ENCODE measurements at places on chromosomes 7 and 10.

DNA sequence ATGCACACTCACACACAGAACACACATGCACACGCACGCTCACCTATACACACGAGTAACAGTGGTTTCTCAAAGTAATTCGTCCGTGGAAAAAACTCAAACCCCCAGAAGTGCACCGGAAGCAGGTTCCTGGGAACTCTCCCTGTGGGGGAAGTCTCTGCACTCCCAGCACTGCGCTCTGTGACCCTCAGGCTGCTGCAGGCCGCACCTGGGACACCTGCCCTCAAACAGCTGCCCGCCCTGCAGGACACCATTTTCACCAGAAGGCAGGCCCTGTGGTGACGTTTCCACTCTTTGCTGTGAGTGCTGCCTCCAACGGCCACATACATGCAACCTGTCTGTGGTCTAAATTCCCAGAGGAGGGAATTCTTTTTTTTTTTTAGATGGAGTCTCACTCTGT, 21.3 kb downstream of the YKT6 start:
- DNase-seq, result no peak

- no peak for DNase-seq
Measured at GRCh38 chr7:2635148-2635668, 3.4 kb downstream of the TTYH3 start.

DNA sequence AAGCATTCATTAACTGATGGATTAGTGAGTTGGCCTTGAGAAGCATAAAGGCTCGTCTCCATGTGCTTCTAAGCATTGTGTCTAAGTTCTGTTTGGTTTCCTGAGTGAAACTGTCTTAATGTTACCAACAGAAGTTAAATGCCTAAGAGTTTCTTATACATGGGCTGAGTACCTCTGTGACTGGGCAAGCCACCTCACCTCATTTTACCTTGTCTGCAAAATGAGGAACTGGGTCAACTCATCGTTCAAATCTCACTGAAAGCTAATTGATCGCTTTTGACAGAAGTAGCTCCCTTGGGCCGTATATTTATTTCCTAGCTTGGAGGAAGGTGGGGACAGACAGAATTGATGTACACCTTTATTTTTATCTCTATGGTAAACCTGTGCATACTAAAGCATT, 88.9 kb downstream of the TCF7L2 start:
- DNase-seq, result no peak

DNA sequence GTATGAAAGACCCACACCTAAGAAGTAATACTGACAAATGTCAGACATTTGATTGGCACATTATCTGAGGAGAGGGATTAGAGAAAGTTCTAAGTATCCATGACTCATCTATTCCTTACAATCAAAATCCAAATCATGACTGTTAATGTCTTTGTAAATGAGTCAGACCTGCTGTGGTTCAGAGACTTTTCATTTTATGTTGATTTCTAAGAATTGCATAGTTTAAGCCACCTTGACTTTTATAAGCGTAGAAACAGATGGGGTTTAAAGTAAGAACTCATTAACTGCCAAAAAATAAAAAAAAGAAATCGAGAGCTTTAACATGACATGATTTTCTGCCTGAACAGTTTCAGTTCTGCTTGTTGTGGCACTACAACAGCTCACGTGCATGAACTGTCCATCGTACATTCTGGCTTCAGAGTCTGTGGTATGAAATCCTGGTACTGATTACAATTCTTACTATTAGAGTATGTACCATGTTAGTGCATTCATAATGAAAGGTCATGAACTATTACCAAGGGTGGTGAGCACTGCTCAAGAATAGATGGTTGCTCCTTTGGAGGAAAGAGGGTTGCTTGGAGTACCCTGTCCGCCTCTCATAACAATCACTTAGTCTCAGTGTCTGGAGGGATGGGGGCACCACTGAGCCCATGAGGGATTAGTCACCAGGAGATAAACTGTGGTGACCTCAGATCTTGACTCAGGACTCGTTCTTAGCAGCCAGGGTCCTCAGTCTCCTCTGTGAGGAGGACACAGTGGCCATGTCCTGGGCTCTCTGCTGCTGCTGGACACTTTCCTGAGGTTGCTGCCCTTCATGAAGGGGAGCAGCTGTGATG, 42.2 kb downstream of the ACSM6 start:
- DNase-seq, result no peak

- no peak for DNase-seq
Measured at GRCh38 chr10:118278649-118279048, 63.5 kb downstream of the FAM204A start.

GRCh38 chr7:54881816-54882520, 123.0 kb upstream of the SEC61G start:
- no peak for DNase-seq

DNA sequence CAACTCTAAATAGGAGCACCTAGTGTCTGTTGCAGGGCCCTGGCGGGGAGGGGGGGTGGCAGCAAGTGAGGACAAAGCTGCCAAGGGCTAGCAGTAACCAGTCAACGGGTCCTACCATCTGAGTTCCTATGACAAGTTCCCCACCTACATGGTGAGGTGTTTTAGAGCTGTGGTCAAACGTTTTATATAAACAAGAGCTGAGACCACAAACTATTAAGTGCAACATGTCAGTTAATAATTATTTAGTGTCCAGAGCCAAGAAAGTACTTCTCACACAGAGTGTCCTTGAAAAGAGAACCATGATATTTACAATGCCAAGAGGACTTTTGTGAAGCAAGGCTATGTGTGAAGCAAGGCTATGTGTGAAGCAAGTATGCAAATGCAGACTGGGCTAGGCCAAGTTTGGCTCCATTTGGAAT, 434.7 kb downstream of the TNS3 start:
- no peak for DNase-seq

- no peak for DNase-seq
Measured at GRCh38 chr10:16853201-16853600, 36.0 kb upstream of the RSU1 start.

DNA sequence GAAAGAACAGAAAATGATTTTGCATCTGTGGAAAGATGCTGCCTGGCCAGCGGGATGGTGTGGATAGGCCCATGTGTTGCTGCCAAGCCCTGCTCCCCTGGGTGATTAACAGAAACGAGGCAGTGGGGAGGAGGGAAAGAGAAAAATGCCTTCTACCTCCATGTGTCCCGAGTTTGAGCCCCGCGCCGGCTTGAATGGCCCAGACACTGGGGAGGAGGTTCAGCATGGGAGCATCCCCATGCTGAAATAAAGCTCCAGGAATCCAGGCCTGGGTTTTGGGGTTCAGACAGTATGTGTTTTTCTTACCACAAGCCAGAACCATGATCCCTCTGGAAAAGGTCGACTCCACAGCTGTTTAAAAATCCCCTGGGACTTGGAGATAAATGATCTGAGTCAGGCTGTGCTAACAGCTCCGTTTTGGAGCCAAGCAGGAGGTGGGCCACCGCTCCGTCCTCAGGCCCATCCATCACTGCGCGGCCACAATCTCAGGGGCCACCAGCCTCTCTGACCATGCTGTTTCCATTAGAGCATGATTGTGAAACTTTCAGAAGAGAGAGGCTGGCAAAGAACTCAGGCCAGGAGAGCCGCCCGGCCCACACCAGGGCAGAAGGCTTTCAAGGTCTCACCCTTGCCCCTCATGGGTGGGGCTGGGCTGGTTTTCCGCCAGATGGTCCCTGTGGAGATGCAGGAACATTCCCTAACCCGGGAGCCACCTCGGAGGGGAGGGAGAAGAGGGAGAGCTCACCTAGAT, 299.7 kb downstream of the ZEB1 start:
- no peak for DNase-seq

- no peak for DNase-seq
Measured at GRCh38 chr7:82021713-82022112, 251.9 kb upstream of the HGF start.

DNA sequence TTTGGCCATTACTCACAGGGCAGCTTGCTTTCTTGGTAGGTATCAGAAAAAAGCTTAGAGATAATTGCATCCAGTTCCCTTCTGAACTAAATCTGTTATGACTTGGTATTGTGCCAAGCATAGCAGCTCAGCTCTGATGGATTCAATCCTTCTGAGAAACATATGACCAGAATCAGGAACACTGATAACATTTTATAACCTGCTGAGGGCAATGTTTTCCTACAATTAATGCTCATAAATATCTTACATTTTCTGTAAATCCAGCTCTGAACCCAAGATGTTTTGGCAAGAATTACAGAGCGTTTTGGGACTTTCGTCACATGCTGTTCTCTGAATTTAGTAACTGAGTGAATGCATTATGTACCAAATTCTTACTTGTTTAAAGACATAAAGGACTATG, 167.8 kb downstream of the KIF20B start:
- no peak for DNase-seq

DNA sequence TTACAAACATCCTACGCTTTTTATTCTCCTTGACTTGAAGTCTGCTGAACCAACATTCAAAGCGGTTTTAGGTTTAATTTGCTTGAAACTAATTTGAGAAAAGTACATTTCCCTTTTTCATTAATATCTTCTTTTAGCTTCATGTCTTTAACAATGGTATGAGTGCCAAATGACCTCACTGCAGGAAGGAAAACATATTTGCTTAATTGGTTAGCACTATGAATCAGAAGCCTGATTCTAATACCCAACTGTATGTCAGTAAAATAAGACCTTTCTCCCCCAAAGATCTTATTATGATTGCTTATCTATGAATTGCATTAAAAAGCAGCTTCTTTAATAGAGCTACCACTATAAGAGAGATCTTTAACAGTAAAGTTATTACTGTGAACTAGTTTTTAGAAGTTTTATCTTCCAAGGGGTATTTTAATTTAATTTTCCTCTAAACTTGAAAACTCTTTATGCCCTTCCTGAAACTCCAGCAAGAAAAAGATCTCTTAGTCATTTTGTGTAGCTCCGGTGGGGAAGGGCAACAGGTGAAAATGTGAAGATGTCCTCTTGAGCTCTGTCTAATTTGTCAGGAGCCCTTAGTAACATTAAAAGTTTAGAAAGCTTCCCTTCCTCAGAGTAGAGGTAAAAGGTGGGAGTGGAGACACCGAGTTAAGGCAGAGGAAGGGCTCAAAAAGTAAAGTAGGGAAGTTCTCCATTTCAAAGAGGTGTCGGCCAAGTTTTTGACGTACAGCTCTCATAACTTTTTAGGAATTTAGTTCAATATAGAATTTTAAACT, 6.1 kb downstream of the COL1A2 start:
- no peak for DNase-seq

- no peak for DNase-seq
Measured at GRCh38 chr10:15817409-15818046, 42.8 kb downstream of the MINDY3 start.

DNA sequence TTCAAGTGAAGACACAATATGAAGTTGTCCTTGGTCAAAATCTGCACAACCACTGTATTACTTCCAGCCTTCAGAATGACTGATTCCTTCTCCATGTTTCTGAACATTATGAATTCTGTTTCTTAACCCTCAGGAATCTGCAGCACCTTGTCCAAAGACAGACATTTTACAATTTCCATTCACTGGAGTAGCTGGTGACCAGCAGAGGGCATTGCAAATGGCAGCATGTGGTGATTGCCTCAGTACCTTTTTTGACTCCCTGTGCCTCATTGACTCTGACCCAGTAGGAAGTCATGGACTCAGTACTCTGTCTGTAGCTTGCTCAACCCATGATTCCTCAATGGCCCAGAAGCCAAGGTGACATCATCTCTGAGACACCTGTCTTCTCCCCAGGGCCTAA, 879 bp upstream of the VPS41 start:
- DNase-seq, result no peak
